Hypothalamus (tissue), 51 donors: ENCODE measurements at places on chromosomes 2 and 18.

- DNase-seq: no peak
Measured at GRCh38 chr2:219453671-219454590, 19.3 kb downstream of the SPEG start.

DNA sequence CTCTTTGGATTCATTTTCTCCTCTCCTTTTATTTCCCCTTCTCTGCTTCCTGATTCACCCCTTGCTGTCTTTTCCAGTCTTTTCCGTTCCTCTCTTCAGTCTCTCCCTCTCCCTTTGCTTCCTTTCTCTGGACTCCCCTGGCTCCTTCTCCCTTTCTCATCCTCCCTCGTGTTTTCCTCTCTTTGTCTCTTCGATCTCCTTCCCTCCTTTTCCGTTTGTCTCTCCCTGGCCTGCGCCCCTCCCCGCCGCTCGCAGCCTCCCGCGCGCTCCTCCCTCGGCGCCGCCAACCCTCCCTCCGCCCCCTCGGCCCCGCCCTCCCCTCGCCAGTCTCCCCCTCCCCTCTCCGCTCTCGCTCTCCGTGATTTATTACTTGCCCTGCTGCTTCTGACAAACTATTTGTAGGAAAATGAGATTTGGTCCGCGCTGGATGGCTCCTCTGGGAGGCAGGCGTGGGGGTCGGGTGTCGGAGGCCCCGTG is 46.0 kb upstream of the PAX8 start:
- DNase-seq: no peak

DNA sequence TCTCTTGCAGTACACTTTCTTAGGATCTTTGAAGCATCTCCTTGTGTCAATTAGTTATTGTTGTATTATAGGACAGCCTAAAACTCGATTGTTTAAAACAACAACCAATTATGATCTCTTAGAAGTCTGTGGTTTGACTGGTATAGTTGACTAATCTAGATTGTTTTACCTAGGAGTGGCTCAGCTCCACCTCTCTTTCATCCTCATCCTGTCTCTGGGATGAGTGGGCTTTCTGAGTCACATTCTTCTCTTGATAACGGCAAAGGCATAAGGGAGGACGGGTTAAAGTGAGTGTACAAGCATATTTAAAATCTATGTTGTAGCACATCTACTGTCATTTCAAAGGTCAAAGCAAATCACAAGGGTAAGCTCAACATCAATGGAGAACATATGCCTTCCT is 102.3 kb upstream of the GULP1 start:
- DNase-seq: no peak

DNA sequence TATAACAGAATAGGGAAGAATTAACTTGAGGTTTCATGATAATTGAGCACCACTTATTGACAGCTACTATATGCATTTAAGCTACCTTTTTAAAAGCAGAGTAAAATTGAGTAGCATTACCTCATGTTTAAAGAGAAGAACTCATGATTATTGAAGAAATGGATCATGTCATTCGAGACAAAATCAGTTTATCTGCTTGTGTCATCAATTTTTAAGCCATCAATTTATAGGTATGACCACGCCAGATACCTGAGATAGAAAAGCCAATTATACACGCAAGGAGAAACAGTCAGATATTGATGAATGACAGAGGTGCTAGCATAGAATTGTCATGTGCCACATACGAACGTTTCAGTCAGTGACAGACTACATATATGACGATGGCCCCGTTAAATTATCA is 28.4 kb downstream of the DSG2 start:
- no peak for DNase-seq

DNA sequence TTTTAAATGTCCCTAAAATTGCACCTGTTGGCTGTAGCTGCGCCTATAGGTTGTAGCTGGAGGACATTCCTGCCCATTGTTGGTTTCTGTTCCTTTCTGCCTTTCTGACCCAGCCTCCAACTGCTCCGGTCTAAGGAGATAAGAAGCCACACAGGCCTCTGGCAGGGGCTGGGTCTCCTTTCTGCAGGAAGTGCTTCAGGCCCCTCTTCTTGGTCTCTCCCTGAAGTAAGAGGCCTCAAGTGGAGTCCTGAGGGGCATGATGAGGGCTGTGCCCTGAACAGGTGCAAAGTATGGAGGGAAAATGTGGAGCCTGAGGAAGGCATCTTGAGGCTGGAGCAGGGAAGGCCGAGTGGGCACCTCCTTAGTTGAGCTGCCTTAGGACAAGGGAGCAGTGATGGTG is 10.4 kb upstream of the SFTPB start:
- DNase-seq: no peak

- no peak for DNase-seq
Measured at GRCh38 chr2:212814941-212815340, 276.3 kb upstream of the ERBB4 start.

- DNase-seq: no peak
Measured at GRCh38 chr2:224106794-224107193, 67.7 kb upstream of the SERPINE2 start.

- no peak for DNase-seq
Measured at GRCh38 chr2:120468136-120468535, 122.2 kb downstream of the INHBB start.

DNA sequence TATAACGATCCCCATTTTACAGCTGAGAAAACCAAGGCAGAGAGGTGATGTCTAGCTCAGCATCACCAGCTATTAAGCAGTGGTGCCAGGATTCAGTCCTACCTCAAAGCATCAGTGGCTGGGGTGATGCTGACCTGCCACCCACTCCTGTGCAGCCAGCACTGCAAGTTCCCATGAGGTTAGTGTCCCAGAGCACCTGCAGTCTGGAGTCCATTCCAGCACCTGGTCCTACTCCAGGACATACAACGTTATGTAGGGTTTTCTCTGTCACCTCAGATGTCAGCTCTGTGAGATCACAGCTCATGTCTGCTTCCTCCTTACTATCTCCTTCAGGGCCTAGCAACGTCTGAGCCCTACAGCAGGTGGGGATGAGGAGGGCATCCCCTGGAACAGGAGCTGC is 328.0 kb upstream of the HS6ST1 start:
- DNase-seq: no peak

DNA sequence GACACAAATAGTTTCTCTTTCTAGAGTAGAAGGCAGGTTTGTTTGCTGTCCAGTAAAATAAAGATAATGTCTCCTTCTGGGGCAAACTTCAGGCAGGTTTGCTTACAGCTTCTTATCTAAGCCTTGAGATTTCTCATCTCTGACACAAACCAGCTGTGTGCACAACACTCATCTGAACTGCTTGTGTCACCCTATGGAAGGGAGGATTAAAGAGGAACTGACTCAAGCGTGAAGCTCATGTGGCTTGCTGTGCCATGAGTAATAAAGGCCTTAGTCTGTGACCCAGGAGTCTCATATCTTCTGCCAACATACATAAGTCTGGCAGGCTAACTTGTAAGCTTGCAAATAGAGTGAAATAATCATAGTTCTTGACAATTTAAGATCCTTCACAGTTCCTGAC is 24.2 kb upstream of the CPO start:
- no peak for DNase-seq

DNA sequence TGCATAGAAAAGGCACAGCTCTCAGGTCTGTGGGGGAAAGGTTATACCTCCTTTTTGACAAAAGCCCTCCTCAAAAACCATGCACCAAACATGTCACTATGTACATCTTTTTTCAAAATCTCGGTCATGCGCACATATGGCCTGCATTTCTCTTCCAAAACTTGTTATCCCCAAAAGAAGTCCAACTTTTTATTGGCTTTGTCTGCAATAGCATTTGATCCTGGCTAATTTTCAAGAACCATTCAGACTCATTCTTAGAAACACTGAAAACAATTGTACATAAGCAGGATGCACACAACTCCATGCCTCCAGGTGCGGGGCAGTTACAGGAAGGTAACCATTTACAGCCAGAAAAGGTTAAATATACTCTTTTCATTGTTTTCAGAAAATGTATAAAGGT is 21.9 kb downstream of the SERTAD2 start:
- no peak for DNase-seq

DNA sequence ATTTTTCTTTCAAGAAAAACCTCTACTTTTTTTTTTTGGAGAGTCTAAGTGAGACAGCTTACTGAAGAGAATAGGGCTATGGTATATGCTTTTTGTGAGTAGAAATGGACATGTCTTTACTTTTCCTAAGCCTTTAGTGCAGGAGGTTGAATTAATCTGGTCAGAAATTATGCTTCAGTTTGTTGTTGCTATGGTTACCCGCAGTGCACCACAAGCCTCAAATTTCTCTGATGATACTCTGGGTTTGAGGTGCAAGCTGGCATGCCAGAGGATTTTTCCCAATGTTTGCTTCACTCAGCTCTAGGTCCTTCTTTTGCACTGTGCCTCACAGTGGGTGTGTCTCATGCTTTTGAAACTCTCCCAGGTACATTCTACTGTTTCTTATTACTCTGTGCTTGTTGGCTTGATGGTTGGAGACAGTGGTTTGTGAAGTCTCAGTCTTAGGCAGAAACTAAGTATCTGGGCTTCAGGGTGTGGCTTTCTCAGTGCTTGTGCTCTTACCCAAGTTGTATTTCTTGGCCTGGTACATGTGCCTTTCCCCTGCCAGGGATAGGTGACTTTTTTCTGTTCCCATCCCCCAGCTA is 278.3 kb downstream of the RBM43 start:
- DNase-seq: no peak

DNA sequence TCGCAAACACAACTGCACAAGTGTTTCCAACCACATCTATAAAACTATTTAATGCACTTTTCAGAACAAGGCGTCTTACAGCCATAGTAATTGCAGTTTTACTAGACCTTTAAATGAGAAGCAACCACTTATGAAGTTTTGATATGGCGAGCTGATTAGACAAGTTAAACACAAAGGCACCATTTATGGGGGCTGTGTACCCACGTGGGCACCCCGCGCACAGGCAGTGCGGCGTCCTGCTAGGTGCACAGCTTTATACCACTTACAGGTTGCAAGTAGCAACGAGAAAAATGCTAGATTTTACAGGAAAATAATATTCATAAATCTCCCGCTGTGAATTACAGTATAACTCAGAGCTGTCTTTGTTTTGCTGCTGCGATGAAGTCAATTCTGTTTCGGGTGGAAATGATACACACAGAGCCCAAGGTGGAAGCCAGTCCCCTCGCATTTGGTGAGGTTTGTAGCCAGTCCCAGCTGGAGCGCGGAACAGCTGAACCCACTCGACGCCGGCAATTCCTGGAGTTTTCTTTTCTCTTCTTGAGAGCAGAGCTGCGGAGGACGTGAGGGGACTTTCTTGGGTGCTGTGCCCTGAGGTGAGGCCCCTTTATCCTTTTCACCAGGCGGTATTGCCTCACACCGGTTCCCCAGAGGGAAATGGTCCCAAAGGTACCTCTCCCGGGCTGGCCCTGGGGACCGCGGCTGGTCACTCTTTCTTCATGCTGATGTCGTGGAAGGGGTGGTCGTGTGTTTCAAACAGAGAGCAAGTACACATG is 76.7 kb downstream of the PTGR3 start:
- DNase-seq: no peak

DNA sequence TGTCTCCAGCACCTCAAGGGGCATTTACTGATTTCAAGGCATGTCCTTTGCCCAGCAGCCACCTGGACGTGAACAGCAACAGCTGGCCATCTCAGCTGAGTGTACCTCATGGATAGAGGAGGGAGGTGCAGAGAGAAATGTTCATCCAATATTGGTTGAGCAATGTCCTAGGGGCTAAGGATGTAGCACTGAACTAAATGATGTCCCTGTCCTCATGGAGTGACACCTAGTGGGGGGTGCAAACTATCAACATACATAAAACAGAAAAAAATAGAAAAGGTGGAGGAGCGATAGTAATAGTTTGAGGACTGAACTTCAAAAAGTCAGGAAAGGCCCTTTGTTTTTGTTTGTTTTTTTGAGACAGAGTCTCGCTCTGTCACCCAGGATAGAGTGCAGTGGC is 4.8 kb upstream of the UGGT1 start:
- DNase-seq: no peak

GRCh38 chr2:195450552-195451113 is 206.4 kb upstream of the SLC39A10 start:
- DNase-seq: no peak

DNA sequence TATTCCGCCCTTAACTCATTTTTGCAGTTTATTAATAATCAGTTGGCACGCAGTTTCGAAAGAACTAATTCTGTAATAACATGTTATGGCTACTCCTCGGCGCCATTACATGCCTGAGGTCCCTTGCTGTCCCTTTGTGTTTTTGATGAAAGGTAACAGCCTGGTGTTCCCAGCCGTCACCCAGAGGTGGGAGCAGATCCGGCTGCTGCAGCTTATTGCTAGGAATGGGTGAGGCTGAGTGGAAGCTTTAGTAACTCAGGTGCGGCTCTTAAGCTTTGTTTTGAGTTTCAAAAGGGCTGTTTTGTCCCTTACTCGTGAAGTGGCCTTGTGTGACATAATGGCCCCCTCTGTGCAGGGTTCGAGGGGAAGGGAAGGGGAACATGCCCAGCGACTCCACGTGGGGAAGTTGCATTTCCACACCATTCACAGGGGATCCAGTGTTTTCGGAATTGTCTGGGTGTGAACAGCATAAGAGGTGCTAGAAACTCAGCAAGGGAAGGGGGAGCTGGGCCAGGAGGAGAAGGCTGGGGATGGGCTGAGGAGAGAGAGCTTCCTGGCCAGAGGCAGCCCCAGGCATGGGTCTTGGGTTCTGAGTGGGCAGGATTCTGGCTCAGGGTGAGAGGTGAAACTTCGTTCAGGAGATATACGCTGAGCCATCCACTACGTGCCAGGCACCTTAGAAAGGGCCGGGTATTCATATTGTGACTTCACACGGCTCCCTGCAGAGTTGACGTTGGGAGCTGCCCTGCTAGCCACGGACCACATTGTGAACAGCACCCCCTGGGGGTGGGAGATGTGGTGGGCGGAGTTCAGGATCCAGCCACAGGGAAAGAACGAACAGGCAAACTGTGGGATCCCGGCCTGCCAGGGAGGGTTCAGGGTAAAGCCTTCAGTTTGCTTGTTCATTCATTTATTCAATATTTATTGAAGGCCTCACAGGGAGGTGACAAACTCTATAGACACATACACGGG is 84.4 kb downstream of the TGOLN2 start:
- peak; percentile 50 for DNase-seq

DNA sequence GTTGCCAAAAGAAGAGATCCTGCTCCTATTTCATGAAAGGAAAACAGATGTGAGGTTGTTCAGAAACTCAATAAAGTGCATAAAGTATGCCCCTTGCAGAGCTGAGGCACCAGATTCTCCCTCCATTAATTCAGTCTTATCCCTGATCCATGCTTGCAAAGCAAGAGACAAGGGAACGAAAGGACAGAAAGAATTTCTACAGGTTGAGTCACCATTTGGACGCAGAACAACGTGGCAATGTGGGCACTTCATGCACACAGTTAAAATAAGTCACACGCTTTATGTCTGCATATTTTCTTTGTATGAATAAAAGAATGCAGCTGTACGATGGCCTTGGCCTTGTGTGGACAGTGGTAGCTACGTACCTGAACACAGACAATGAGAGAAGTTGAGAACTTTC is 321.7 kb upstream of the REV1 start:
- DNase-seq: no peak
